NCI-H1105 treated with DMSO at 0.1 percent for 48 hours (cell line): ENCODE measurements at places on chromosomes 5 and 9.

DNA sequence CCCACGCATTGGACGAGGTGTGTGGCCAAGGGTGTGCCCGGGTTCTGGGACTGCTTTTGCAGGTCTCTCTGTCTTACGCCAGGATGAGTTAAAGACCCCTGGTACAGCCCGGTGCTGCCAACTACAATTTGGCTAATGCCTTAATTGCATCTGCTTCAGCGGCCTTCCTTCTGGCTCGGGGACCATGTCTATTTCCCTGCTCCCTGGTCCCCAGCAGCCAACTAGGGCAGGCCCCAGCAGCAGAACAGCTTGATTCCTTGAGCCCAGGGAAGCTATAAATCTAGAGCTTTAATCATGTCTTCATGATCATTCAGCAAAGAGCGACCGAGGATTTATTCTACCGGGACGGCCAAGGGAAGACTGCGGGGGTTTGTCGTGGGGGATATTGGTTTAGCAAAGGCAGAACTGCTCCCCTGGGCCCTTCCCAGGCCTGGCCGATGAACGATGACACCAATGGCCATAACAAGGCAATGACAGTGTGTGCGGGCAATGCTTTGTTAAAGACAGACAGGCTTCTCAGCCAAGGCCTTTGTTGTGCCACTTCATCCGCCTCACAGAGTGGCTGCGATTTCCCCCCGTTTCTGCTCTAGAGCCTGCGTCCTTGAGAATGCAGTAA lies 51.4 kb downstream of the CFAP77 start:
- DNase-seq, result no peak

- DNase-seq, result no peak
Observed at GRCh38 chr9:35566417-35566816, 38.6 kb upstream of the TESK1 start.

- no peak for DNase-seq
Observed at GRCh38 chr9:4292781-4293180, 7.1 kb downstream of the GLIS3 start.

DNA sequence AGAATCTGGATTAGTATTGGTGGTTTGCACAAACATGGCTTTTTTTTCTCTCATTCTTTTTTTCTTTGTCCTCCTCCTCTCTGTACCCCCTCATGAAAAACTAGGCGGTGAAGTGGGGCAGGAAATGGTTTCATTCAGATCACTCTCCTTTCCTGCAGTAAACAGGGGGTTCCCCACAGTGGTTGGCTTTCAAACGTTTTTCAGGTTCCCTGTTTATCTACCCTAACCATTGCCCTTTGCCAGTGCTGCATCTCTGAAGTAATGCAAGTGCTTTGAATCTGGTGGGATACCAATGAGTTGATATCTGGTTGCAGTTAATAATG lies 29.8 kb downstream of the NR4A3 start:
- DNase-seq, result no peak

GRCh38 chr5:95759005-95759404 lies 27.9 kb downstream of the RHOBTB3 start:
- DNase-seq, result no peak

DNA sequence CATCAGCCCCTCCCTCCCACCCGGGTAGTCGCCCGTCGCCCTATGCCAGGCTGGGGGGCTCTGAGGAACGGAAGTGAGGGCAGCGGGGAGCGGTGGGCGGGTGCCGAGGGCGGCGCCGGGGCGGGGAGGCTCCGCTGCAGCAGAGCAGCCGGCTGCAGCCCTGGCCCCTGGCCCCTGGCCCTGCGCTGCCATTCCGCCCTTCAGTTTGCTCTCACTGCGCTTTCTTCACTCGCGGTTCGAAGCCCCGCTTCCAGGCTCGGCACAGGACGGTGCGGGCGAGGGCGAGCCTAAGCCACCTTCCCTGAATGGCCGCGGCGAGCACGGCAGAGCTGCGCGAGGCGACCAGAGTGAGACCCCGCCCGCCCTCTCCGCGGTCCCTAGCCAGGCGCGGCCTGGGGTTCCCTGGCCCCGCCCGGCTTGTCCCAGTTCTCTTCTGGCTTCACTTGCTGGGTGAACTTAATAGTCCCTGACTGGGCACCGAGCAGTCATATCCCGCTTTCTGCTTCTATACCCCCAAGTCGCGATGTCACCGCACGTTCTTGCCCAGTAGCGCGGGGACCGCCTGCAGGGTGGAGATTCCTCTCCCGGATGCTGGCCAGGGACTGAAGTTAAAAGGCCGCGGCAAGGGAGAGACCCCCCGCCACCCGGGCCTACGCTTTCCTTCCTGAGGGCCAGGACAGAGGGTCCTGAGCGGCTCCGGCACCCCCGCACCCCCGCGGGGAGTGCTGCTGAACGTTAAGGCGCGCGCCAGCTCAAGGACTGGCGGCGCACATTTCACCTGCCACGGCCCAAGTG lies 623 bp upstream of the TRIM36 start:
- no peak for DNase-seq

DNA sequence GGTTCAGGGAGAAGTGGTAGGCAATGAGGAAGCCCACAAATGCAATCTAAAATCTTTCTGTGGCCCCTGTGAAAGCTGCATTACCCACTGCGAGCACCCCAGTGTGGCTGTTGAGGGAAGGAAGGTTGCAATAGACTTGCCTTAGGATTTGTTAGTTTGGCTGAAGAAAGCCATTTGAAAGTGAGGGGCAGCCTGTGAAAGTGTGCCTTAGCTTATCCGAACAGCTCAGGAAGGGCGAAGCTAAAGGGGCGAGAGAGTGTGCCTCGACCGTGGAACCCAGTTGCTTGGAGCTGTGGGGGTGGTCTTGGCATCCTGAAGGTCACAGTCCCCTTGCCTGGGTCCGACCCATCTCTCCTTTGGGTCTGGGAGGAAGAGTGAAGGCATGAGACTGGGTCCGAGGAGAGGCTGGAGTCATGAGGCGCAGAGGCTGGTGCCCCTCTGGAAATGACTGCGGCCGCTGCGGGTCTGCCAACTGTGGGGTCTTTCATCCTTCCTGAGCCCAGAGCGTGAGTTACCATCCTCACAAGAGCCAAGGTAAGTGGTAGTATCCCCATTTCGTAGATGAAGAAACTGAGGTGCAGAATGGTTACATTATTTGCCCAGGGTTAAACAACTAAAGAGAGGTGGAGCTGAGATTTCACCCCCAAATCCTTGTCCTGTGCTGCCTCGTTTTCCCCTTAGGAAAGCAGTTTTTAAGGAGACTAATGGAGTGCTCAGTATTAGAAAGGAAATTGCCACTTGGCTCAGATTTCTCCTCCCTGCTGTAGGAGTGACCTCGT lies 24.4 kb downstream of the SLC25A25 start:
- DNase-seq, result no peak

DNA sequence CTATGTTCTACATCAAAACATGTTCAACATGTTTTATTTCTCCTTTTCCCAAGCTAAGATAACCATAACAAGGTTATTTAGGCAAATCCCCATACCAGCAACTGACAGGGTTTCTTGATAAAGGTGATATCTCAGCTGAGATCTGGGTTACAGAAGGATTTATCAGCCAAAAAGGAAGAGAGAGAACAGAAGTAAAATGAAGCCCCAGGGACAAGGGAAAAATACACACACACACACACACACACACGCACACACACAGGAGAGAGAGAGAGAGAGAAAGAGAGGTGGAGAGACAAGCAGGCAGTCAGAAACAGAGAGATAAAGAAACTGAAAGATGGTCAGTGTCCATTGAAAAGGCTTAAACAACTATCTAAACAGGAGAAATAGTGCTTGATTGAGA lies 19.7 kb upstream of the MLLT3 start:
- no peak for DNase-seq

- peak; percentile 46 for DNase-seq
Observed at GRCh38 chr9:87662808-87663528, 63.0 kb upstream of the CTSL start.

GRCh38 chr9:82091100-82091499 lies 102.5 kb downstream of the SPATA31D1 start:
- DNase-seq, result no peak

- peak; percentile 55 for DNase-seq
Observed at GRCh38 chr5:83197326-83197967, 120.1 kb downstream of the XRCC4 start.

DNA sequence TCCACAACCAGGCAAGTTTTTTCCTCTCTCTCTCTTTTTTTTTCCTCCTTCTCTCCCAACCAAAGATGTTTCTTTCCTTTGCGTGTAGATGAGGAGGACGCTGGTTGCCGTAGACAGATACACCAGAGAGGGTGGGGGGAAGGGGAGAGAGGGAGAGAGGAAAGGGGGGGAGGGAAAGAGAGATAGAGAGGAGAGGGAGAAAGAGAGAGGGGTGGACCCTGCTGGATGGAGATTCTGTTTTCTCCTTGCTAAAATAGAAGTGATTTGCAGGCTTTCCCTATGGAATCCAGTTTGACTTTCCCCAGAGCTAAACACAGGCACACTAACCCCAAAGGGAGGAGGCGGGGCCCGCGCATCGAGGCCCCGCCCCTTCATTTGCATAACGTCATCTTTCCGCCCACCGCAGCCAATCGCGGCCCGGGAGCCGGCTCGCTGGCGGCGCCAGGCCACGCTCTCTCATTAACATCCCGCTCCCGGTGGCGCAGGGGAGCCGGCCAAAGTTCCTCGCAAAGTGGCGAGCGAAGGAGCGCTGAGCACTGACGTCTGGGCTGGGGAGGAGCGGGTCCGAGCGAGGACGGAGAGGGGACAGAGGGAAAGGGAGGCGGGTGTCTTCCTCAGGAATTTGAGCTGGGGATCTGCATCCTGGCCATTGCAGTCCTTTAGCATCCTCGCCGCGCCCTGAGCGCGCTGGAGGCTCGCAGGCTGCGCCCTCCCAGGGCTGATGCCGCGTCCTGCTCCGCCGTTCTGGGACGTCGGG lies 487 bp upstream of the EBF1 start:
- DNase-seq, result peak; percentile 67

DNA sequence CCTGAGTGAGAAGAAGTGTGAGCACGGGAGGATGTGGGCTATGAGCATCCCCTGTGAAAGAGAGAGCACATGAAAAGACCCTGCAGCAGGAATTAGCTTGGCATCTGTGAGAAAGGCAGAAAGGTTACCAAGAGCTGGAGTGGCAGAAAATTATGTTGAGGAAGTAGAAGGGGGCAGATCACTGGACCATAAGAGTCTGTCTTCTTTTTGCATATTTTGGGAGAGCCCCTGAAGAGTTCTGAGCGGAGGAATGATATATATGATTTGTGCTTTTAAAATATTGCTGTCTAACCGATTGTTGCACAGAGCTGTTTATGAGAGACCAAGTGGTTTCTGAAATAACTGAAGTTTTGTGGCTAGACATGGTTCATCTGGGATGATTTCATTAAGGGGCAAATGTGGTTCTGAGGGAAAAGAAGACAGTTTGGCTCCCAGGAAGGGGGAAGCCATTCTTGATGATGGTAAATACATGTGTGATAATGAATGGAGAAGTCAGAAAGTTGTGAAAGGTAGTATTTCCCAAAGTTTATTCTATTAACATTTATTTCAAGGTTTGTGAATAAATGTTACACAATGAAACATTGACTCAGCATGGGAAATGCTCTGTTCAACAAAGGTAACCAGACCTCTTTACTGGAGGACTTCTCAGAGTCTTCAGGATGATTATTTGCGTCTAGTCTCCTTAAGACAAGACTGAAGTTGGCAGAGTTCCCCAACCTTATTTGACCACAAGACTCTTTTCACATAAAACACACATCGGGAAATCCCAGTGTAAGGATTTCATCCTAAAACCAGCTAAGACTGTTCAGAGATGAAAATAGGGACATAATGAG lies 31.5 kb upstream of the ADRB2 start:
- DNase-seq, result no peak

- no peak for DNase-seq
Observed at GRCh38 chr5:157721159-157721558, 10.1 kb upstream of the THG1L start.

DNA sequence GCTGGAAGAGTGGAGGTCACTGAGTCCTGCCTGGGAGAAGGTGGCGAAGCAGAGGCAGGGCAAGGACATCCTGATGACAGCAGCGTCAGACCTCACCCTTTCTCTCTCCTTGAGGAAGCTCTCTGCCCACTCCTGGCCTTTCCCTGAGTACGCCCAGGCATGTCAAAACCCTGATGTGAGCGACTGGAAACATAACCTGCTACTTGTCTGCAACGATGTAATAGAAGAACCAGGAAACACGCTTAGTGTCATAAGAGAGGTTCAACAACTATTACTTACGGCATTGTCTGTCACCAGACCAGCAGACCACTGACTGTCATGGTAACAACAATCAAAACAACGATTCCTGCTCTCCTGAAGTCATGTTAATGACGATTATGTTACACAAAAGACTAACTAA lies 152.4 kb downstream of the ACTL7B start:
- no peak for DNase-seq

DNA sequence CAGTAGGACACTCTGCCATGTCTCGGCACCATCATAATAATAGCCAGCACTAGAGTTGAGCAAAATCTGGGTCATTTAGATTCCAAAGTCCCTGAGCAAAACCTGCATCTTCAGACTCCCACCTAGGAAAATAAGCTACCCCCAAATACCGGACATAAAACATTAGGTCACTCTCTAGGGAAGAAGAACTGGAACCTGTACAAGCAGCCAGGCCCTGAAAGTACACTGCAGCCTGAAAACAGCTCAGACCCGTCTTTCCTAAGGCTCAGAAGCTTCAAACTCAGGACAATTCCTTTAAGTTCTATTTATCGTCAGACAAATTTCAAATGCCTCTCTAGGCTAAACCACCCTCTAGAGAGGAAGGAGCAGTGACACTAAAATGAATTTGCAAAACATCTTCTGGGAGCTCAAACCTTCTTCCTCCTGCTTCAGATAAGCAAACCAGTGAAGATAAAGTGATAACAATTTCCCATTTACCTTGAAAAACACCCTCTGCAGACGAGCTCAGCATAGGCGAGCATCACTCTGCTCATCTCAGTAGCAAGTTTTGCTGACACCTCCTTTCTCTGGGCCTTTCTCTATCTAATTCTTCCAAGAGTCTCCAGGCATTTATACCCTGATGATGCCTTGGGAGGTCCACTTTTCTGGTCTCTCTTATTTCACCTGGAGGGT lies 34.0 kb downstream of the ADAM19 start:
- no peak for DNase-seq

- no peak for DNase-seq
Observed at GRCh38 chr9:114287763-114288192, 35.1 kb upstream of the ORM1 start.

- DNase-seq, result no peak
Observed at GRCh38 chr5:128011339-128011738, 72.2 kb upstream of the SLC12A2 start.

GRCh38 chr5:54874337-54875021 lies 110.9 kb downstream of the ESM1 start:
- DNase-seq, result no peak

GRCh38 chr5:112569596-112569995 lies 150.5 kb upstream of the EPB41L4A start:
- DNase-seq, result no peak

GRCh38 chr5:77550406-77550805 lies 58.3 kb upstream of the WDR41 start:
- DNase-seq, result no peak

- DNase-seq, result no peak
Observed at GRCh38 chr9:129542741-129543140, 78.2 kb downstream of the C9orf50 start.

DNA sequence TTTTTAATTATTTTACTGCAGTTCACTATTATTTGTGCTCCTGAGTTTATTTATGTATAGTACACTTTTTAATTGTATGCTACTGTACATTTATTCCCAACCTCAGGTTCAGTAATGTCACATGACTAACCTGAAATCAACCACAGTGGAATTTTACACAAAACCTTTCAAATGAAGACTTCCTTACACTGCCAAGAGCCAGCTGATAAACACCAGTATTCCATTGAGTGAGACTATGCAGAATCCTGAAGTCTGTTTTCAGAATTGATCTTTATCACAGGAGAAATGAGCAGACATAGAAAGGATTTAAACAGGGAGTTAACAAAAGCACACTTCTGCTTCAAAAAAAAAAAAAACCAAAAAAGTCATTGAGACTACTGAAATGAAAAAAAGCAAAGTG lies 219.5 kb downstream of the PRR16 start:
- no peak for DNase-seq

GRCh38 chr5:139658928-139659667 lies 10.9 kb downstream of the CXXC5 start:
- DNase-seq, result no peak
